ENCODE measurements at places on chromosomes 1 and 21. TPM values are rescaled to one million over a fixed set of nuclear protein-coding genes. Genes with fewer than 3 reads are reported as not detected.

Gene CFHR3
- total RNA-seq: not detected

Gene PBX1
- 0.17 TPM for total RNA-seq

Gene ACTL8
- total RNA-seq: not detected

Gene SIM2
- not detected for total RNA-seq

Gene MLLT11
- 4.1 TPM for total RNA-seq

Gene KRTAP19-8
- total RNA-seq: not detected
